ENCODE measurements at places on chromosomes 5 and 9. TPM values are rescaled to one million over a fixed set of nuclear protein-coding genes. Genes with fewer than 3 reads are reported as not detected.
A peak's percentile ranks its signal among the peaks of the same experiment; 100 is the strongest.

GRCh38 chr5:111384220-111384619 is 128.1 kb downstream of the STARD4 start:
- no peak for DNase-seq

- DNase-seq: no peak
These were observed 942 bp downstream of the PHF2 start for GRCh38 chr9:93577078-93577974.

DNA sequence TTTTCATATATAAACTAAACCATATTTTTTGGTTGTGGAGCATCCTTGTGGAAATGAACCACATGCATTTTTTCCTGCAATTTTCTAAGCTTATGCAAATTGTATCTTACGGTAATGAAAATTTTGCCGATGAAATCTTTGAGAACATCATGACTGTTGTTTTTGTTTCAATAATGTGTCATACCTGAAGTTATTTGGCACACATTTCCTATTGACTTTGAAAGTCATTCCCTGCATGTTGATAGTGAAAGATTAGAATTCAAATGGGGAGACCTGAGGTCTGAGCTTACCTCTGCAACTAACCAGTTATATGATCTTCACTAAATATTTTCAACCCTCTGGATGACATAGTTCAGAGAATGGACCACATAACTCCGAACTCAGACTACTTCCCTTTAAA is 88.5 kb downstream of the PRR16 start:
- DNase-seq: peak; percentile 60

- peak; percentile 91 for DNase-seq
These were observed 59.2 kb downstream of the CDH18 start for GRCh38 chr5:19928562-19929421.

DNA sequence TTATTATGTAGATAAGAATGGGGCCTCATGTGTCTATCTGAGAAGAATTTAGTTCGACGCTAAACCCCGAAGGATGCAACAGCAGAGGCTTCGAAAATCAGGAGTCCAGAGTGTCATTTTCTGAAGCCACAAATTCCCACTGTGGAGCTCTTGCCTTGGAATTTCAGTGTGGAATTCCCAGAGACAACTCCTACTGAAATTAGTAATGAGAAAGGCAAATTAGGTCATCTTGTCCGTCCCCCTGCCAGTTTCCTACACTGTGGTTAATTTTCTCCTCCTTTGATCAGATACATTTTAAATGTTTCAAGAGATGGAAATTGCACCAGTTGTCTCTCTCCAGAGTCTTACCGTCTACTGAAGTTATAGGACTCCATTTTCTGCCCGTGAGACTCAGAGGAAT is 633.6 kb downstream of the BNC2 start:
- peak; percentile 82 for DNase-seq

DNA sequence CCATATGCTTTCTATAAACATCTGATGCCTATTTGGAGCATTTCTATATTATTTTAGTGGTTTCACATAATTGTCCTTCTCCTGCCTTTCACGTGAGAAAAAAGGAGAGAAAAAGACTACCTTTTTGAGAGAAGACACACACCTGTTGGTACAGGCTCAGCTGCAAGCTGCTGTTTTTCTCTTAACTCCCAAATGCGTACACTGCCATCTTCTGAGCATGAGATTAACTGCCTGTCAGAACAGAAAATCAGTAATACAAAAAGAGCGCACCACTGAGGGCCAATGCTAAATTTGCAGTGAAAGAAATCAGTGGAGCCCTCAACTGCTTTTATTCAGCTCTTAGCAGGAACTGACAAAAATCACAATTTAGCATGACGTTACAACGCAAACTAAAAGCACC is 54.9 kb downstream of the WDR41 start:
- no peak for DNase-seq

DNA sequence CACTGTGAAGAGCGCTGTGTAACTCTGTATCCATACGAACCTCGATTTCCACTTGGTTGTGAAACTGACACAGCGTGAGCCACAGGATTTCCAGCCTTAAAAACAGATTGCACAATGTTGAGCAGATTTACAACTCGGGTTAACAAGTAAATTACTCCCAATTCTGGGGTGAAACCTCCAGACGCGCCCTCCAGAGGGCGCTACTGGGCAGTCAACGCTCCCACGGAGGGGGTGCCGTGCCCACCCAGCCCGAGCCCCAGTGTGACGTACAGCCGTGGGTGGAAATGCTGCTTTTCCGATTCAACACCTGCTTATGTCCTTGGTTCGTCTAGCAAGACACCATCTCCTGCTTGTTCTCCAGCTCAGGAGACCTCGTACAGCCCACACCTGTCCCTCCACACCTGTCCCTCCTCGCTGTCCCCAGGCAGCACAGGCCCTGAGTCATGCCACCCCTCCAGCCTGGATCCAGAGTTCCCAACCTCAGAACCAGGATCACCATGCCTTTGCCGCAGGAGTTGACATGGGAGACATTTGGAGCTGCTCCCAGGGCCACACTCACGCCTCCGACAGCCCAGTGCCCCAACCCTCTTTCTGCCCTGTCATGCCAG is 34.4 kb upstream of the SLC6A3 start:
- no peak for DNase-seq

DNA sequence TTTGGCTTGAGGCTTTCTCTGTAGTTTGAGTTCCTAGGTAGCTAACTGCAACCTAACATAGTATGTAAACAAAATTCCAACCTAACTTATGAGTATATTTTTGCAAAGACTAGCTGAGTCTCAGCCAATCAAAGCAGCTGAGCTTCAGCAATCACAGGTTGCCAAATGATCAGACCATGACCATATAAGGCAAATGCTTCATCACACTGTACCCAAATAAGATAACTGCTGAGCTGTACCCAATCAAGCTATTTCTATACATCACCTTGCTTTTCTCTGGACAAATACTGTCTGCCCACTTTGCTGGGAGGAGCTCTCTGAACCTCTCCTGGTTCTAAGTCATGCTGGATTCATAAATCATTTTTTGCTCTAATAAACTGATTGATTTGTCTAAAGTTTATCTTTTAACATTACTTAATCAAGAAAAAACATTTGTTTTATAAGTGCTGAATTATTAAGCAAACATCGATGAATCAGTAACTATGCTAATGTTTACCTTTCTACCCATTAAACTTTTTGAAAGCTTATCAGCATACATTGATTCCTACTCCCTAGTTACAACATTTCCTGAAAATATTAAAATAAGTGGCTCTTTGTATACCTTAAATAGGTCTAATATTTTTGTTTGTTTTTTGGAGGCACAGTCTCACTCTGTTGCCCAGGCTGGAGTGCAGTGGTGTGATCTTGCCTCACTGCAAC is 129.7 kb upstream of the PCA3 start:
- DNase-seq: peak; percentile 80

DNA sequence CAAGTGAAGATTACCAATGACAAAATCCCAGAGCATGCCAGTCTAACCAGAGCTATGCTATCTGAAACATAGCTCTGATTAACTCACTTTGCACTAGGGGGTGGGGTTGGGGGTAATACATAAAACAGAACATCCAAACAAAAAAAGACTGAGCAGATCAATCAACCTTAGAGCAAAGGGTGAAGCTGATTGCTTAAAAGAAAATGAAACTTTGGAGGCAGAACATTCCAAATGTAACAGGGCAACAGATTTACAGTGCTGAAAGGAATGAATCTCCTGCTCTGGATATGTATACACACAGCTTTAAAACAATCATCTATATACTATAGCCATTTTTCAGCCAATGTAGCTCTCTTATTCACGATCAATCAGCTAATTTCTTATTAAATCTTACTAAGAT is 4.9 kb downstream of the IL6ST start:
- DNase-seq: no peak

DNA sequence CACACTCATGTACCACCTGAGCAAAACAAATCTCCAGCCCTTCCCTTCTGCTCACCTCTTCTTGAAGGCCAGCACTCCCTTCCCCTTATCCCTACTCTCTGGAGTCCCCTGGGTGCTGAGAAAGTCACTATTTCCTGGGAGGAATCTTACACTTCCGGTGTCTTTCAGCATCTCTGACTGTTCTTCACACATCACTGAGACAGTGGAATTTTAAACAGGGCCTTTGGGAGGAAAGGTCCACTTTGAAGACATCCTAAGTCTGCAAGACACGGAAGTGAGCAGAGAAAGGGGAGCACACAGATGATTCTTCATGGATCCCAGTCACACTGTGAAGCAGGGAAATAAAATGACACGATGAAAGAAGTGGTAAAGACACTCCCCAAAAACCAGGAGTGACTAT is 25.6 kb downstream of the FRMD3 start:
- DNase-seq: no peak

- DNase-seq: no peak
These were observed 68.5 kb downstream of the APBA1 start for GRCh38 chr9:69603656-69604055.

- DNase-seq: no peak
These were observed 471 bp upstream of the GHR start for GRCh38 chr5:42422656-42423280.

- DNase-seq: peak; percentile 98
These were observed 29.7 kb downstream of the ZNF462 start for GRCh38 chr9:106892632-106893031.

DNA sequence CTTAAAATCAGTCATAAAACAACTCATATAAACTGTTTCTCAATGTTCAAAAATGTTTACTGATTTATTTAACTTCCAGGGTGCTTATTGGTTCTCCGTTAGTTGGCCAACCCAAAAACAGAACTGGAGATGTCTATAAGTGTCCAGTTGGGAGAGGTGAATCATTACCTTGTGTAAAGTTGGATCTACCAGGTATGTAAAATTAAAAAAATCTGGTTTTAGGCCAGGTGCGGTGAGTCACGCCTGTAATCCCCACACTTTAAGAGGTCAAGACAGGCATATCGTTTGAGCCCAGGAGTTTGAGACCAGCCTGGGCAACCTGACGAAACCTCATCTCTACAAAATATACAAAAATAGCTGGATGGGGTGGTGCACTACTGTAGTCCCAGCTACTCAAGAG is 73.7 kb downstream of the ITGA1 start:
- DNase-seq: no peak

DNA sequence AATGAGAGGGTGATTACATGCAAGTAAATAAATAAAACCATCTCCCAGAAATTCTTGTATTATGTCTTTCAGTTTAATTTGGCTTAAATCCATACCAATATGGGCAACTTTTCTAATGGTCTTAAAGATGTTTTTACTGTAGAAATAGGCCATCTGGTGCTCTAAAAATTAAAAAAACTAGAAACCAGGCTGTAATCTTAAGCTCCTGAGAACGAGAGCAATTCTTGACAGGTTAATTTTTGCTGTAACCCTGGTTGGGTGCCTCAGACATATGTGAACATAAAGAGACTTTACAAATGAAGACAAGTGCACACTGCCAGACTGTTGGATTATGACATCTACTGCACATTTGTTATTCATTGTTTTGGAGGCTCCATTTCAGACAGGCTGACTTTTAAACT is 246.8 kb upstream of the DAB2 start:
- peak; percentile 10 for DNase-seq

- peak; percentile 19 for DNase-seq
These were observed at the start of gene IDNK for GRCh38 chr9:83622939-83623678. Gene IDNK, plus strand, starts transcription at chr9:83623143. Its CDS starts 29 bp downstream, at chr9:83623172.

DNA sequence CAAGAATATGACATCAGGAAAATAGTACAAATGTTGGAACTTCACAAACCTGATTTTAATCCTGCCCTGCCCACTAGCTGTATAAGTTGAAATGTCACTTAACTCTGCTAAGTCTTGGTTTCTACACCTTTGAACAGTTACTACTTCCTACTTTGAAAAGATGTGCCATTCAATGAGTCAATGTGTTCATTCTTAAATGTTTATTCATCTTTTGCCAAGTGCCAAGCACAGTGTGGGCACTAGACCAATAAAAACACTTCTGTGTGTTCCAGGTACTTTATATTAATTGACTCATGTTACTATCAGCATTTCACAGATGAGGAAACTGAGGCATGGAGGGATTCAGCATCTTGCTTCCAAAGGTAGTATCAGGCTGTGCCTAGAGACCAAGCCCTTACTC is 12.8 kb downstream of the PDCL start:
- DNase-seq: no peak

DNA sequence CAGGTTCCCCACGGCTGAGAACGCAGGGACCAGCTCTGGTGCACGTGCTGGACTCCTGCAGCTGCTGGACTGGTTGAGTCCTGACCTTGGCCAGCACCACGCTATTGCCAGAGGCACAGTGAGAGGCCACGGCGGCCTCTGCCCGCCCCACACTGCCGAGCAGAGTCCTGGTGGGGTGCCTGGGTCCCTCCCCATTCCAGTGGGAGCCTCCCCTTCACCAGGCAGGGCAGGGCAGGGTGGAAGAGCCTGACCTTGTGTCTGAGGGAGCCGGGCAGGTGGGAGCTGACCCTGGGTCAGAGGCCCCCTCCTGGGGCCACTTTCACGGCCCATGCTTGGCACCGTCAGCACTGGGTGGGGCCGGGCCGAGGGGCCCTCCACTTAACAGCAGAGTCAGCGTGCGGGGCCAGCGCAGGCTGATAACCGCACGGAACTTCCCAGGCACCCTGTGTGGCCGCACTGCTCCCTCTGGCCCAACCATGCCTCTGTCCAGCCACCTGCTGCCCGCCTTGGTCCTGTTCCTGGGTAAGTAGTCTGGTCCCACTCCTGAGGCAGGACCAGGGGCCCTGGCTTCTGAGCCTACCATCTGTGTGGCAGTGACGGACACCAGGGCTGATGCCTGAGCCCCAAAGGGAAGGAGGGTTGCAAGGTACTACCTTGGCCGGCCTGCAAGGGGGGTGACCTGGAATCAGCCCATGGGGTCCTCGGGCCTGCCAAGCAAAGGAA is at the start of gene MAMDC4:
Gene MAMDC4, plus strand, starts transcription at position 406 of the 723 bp plus-strand sequence. Its CDS starts 71 bp downstream, at position 477.
- no peak for DNase-seq

DNA sequence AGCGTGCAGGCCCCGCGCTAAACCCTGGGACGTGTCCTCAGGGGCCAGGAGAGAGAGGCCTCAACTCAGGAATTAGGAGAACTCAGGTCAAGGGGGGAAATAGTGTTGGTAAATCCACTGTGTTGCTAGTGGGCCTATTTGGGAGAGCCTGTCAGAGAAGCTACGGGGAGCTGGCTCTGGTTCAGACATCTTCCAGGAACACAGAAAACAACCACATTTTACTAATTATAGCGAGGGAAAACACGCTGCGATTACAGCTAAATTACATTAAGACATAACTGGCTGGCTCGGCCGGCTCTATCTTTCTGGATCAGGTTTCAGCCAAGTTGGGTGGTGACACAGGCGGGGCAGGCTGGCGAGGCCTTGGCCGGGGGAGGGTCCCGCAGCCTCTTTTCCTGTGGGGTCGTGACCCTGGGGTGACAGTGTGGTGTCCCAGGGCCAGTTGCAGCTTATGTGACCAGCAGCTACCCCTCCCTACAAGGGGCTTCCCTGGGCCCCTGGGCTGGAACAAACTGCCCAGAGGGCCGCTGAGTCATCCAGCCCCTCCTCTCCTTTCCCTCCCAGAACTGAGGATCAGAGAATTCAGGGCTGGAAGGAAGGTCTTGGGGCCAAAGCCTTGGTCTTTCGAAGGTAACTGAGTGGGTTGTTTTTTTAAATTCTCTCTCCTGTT is 75.1 kb downstream of the FGF18 start:
- DNase-seq: peak; percentile 77

- peak; percentile 43 for DNase-seq
These were observed 84.7 kb downstream of the PTTG1 start for GRCh38 chr5:160506006-160507004.

The OSMR gene
- total RNA-seq: 38.6 TPM

The INPP5E gene
- total RNA-seq: 13.2 TPM

The SLC25A2 gene
- 0.25 TPM for total RNA-seq

The ADAMTSL1 gene
- 12.6 TPM for total RNA-seq

The KCNV2 gene
- total RNA-seq: not detected

The TAF11L5 gene
- not detected for total RNA-seq

The ZCCHC7 gene
- total RNA-seq: 25.4 TPM

The IFNK gene
- not detected for total RNA-seq

All from astrocyte (in vitro differentiated cells and primary cell).